Esophagus muscularis mucosa (tissue), 4 donors: ENCODE measurements at places on chromosomes 4 and X. TPM values are rescaled to one million over a fixed set of nuclear protein-coding genes. Genes with fewer than 3 reads are reported as not detected.

Gene RADX
- total RNA-seq, result 2.3 TPM

Gene CFP
- 16.1 TPM for total RNA-seq

Gene ZAR1
- not detected for total RNA-seq

Gene HTN1
- not detected for total RNA-seq

DNA sequence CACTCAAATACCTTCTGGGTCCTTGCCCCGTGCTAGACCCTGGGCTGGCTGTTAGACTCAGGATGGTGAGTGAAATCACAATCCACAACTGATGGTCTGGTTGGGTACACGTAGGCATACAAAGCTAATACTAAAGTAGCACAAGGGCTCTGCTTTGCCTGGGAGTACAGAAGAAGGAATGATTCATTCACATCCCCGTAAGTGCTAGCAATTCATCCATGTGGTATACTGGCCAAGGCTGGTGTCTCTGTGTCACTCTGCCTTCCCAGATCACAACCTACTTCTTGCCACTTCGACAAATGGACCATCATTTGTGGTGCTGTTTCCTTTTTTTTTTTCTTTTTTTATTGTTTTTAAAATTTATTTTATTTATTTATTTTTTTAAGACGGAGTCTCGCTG, 19.7 kb upstream of the RBM47 start:
- DNase-seq, result no peak

DNA sequence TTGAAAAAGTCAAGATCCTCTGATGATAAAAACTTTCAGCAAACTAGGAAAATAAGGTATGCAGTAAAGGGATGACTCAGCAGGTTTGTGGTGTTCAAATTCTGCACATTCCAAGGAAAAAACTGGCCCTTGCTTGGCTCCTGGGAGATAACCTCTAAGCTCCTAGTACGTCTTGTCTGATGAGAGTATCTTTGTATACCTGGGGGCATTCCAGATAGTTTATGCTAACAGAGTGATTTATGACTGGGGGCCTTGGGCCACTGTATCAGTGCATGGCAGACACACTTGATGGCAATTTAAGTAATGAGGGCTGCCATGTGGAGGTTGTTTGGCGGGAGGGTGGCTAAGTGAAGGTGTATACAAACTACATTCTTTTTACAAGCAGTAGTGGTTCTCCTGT, 56.9 kb downstream of the NSG1 start:
- DNase-seq, result no peak

GRCh38 chr4:105620640-105621323, 68.4 kb downstream of the ARHGEF38 start:
- DNase-seq, result no peak

GRCh38 chr4:11487139-11487538, 58.4 kb upstream of the HS3ST1 start:
- DNase-seq, result no peak

GRCh38 chr4:189870511-189871234, 70.0 kb upstream of the FRG1 start:
- DNase-seq, result no peak

DNA sequence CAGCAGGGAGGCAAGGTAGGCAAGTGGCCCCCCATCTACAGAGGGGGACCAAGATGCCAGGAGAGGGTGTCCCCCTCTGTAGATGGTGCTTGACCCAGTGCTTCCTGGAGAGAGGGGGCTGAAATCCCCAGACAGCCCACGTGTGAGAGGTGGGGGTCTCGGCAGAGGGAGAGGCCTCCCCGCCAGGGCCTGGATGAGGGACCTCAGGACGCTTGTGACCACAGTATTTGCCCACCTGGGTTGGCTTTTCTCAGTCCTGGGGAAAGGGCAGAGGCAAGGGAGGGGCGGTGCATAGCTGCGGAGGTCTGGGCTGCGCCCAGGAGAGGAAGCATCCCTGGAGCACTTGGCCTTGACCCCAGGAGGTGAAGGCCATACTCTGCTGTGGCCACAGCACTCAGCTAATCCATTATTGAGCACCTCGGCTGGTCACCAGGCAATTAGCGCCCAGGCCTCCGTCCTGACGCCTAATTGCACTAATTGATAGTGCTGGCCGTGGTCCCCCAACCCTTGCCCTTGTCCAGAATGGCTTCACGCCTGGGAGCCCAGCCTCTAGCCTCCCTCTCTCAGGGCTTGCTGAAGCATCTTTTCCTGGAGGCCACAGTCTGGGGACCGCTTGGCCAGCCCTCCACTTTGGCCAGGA, 30.7 kb downstream of the HMX1 start:
- DNase-seq, result no peak
